ENCODE measurements at places on chromosomes 13 and 19.

- DNase-seq, result no peak
Observed at GRCh38 chr19:11437955-11438354, 2.5 kb downstream of the PRKCSH start.

DNA sequence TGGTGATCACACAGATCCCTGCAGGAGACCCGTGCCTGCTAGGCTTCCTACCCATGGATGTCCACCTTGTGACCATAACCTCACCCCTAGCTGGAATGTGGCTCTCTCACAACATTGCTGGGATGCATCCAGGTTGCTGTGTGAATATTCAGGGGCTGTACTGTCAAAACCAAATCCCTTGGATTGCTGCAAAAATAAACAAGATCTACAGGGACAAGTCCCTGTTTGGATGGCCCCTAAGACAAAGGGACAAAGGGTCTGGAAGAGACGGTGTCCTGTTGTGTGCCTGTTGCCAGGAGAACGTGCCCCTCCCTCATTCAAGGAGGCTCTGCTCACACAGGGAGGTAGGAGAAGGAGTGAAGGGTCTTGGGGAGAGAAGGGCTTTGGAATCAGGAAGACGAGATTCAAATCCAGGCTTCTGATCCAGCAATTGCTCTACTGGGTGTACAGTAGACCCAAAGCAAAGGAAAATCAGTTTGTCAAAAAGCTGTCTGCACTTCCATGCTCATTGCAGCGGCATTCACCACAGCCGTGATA, 89.2 kb upstream of the WASF3 start:
- no peak for DNase-seq

GRCh38 chr19:28372576-28373247, 840.2 kb downstream of the UQCRFS1 start:
- DNase-seq, result no peak

DNA sequence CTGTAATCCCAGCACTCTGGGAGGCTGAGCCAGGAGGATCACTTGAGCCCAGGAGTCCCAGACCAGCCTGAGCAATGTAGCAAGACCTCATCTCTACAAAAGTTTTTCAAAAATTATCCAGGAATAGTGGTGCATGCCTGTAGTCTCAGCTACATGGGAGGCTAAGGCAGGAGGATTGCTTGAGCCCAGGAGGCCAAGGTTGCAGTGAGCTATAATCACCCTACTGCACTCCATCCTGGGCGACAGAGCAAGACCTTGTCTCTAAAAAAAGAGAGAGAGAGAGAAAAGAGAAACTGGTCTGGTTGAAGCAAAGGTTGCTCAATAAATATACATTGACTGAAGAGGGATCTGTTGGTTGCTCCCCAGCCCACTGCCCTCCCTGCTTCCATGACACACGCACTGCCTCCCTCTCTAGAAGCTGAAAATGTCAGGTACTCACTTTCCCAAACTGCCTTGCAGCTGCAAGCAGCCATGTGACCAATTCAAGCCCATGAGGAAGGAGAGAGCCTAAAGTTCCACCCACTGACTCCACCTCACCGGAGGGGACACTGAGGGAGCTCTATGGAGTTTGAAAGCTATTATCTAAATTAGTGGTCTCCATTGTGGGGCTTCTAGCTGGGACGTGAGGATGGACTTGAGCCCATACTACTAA, 14.0 kb downstream of the CEACAM16 start:
- DNase-seq, result no peak

- no peak for DNase-seq
Observed at GRCh38 chr19:13072188-13072908, 30.3 kb downstream of the LYL1 start.

DNA sequence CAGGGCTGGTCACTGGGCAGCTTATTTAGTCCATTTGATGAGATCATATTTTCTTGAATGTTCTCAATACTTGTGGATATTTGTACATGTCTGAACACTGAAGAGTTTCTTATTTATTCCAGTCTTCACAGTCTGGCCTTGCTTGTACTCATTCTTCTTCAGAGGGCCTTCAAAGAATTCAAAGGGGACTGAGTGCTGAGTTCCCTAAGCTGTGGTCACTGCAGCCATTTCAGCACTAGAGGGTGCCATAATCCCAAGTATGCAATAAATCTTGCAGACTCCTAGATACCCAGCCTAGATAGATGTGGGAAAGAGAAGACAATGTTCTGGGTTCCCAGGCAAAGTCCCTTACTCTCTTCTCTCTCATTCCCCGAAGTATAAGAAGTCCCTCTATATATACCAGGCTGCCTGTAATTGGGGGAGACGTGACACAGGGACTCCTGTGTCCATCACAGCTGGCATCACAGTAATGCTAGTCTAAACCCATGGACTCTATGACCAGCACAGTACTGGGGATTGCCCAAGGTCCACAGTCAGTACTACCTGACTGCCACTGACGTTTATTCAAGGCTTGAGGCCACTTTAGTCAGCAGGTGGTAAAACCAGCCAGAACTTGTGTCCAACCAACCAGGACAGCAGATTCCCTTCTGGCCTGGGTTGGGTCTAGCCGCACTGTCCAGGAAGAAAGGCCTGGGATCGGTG, 8.9 kb upstream of the VN1R1 start:
- peak; percentile 65 for DNase-seq

- DNase-seq, result peak; percentile 53
Observed at GRCh38 chr13:105365831-105366230, 1169.6 kb downstream of the EFNB2 start.

GRCh38 chr19:40246292-40247073, 20.0 kb upstream of the CCNP start:
- DNase-seq, result no peak

Data from Kasumi-1 (cell line).